Germinal center (tissue), 1 donor: ENCODE measurements at places on chromosomes 13 and 19.

- DNase-seq: no peak
Measured at GRCh38 chr13:99360696-99361095, 53.5 kb upstream of the GPR183 start.

GRCh38 chr13:77946522-77946921 is 27.9 kb upstream of the EDNRB start:
- DNase-seq: no peak

- DNase-seq: no peak
Measured at GRCh38 chr13:80618781-80619180, 277.9 kb upstream of the SPRY2 start.

- peak; percentile 1 for DNase-seq
Measured at GRCh38 chr13:79936368-79937136, 404.4 kb downstream of the SPRY2 start.

DNA sequence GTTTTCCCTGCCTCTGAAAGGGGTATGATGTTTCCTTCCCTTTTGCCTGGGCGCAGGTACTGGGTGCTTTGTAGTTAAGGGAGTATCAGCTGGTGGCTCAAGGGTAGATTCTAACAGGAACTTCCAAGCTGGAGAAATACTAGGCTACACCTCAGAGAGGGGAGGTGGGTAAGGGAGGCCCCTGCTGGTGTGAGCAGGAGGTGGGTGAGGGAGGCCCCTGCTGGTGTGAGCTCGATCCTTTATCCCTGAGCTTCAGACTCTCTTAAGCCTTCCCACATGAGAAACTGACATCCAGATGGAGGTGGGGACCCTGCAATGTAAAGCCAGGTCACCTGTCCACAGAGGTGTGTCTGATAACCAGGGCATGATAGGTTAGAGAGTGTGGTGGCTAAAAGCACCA is 32.1 kb downstream of the CYP2B6 start:
- no peak for DNase-seq
